ENCODE measurements at places on chromosomes 1 and 21.

DNA sequence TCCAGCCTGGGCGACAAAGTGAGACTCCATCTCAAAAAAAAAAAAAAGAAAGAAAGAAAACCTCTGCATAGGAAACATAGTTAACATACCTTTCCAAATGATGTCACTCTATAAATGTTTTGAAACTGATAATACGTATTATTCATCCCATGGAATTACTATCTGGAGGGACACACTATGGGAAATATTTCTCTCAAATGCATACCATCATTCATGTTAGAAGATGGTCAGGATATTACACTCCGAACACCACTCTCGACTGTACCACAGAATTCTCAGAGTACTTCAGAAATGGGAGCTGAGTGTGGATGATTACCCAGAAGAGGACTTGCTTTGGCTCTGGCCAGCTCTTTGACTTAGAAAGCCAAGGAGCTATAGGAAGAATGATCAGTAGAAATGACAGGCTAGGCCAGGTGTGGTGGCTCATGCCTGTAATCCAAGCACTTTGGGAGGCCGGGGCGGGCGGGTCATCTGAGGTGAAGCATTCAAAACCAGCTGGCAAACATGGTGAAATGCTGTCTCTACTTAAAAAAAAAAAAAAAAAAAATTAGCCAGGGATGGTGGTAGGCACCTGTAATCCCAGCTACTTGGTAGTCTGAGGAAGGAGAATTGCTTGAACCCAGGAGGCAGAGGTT, 5.2 kb upstream of the LIN28A start:
- DNase-seq, result no peak

DNA sequence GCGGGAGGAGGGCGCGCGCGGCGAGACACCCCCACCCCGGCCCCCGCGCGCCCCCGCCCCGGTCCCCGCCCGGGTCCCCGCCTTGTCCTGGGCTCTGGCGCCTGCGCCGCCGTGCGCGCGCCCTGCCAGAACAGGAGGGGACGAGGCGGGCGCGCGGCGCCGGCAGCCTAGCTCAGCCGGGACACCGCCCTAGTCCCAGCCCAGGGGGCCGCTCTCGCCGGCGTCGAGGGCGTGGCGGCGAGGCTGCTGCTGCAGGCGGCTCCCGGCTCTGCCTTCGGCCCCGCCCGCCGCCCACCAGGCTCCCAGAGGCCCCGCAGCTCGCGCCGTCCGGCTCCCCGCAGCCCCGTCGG, at the start of gene RCAN3:
Gene RCAN3 (plus strand): TSS at position 128 of the 350 bp plus-strand sequence. CDS start 11,537 bp downstream, outside the sequence.
- DNase-seq, result peak; percentile 98

DNA sequence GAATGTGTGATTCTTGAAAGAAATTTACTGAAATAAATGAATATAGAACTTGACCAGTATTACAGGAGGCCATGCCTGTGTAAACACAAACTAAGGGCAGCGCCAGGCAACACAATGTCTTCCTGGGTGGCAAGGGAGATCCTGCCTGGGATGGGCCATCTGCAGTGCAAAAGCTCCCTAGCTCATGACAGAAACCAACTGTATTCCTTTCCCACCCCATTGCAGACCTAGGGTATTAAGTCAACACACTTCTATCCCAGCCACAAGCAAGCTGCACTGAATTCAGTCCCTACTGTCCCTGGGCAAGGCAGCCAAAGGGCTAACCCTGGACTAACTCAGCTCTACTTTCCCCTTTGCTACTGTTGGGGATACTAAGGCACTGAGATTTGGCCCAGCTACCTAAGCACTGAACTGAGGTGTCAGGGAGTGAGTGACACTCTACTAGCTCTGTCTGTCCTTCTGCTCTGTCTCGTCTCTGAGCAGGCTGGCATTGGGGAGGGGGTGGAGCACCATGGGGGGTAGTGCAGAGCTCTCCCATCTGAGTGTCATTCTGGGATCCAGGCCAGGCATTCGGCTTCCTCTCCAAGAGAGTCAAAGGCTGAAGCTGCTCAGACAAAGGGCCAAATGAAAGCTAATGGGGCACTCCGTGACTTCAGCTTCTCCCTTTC, 2.5 kb downstream of the INKA2 start:
- no peak for DNase-seq

DNA sequence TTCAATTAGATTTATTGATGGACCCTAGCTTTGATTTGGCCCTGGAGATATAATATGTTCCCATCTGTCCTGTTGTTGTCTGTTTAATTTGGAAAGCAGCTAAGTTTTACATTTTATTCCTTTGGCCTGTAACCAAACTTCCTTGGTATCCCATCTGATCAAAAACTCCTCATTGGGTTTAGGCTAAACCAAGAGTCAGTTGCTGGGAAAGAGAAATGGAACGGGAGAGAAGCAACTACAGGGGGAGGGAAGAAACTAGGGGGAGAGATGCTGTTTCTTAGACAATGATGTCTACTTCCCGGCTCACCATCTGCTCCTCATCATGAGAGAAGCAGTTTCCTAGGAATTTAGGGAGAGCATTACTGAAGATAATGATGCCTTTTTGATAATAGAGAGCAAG, 141.8 kb downstream of the SYT2 start:
- DNase-seq, result no peak

DNA sequence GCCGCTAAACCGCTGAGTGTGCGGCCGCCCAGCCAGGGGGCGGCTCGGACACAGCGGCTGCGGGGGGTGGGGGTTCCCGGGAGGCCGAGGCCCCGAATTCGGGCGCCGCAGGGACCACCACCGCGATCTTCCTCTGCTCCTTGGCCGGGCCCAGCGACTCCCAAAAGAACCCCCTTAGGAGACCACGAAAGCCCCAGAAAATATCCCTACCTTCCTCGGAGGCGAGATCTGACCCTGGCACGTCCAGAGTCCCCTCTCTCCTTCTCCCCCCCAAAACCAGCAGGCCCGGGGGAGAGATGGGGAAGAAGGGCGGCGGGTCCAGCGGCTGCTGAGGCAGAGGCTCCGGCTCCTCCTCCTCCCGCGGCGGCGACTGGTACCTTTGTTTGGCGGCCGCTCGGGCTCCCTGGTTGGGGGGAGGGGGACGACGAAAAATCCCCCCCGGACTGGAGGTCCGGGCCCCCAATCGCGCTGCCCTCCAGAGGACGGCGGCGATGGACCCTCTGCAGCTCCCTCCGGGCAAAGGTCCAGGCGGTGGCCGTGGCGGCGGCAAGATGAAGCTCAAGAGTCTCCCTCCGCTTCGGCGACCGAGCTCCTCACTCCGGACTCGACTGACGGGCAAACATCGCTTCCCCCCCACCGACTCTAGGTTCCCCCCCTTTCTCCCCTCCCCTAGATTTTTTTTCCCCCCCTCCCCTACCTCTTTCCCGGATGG, at the start of gene ARID4B:
Gene ARID4B (minus strand): TSS at position 621 of the 712 bp plus-strand sequence. CDS start 1,260 bp downstream, outside the sequence.
- no peak for DNase-seq

DNA sequence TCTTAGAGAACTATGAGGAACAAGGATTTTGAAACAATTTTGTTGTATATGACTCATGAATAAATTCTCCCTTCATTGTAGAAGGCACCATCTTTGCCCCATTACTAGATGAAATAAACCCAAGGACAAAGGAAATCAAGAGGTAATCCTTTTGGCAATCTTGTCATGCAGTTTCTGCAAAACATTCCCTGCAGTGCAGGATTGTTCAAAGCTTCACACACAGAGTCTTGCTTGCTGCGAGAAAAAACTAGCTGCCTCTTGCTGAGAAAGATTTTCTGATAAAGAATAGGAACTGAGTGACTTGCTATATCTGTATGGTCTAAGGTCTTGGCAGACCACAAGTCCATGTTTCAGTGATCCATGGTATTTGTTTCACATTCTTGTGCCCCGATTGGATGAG, 657.4 kb upstream of the ADGRL4 start:
- no peak for DNase-seq

- DNase-seq, result no peak
These were observed 129.4 kb upstream of the CACYBP start for GRCh38 chr1:174870319-174870718.

- DNase-seq, result no peak
These were observed 33.1 kb upstream of the MEF2D start for GRCh38 chr1:156533568-156534220.

DNA sequence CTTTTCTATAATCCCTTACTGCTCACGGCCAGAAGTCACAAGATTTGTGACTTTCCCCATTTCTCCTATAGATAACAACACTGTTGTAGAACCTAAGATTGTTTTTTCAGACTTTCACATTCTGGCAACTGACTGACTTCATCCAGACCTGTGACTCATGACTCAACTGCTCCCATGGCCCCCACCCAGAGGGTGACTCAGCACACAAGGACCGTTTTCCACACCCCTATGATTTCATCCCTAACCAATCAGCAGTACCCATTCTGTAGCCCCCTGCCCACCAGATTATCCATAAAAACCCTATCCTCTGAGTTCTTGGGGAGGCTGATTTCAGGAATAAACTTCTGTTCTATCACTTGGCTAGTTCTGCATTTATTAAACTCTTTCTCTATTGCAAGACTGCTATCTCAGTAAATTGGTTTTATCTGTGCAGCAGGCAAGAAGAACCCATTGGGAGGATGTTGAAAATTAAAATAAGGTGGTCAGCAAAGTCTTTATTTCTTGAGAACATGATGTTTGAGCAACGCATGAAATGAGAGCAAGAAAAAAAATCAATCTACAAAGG, 79.7 kb downstream of the NGF start:
- DNase-seq, result no peak

DNA sequence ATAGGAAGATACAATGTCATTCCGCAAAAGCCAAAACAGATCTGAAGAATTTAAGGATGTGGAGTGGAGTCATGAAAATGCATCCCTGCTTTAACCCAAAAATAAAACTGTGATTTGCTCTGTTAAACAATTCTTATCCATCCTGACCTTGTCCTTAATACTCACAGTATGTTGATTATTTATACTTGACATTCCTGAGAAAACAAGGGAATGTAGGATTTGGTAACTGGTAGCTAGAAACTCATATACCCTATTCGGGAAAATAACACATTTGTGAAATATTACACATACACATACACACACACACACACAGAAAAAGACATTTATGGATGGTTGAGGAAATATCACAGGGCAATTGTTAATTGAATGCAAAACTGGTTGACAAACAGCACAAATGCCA, 80.2 kb downstream of the FMN2 start:
- no peak for DNase-seq

DNA sequence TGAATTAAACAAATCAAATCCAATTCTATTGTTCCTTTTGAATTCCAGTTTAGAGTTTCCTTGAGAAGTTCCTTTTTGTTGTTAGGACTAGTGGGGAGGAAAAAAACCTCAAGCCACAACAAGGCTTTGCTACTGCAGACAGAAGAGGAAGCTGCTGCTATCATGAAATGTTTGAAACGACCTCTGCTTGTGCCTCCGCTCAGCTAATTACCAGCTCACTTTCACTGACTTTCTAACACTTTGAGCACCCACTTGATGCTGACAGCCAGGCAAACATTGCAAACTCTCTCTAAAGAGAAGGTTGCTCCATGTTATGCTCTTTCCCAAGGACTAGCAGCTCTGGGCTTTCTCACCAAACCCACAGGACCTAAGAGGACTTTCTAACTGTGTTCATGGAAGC, 203.9 kb upstream of the PROX1 start:
- no peak for DNase-seq

DNA sequence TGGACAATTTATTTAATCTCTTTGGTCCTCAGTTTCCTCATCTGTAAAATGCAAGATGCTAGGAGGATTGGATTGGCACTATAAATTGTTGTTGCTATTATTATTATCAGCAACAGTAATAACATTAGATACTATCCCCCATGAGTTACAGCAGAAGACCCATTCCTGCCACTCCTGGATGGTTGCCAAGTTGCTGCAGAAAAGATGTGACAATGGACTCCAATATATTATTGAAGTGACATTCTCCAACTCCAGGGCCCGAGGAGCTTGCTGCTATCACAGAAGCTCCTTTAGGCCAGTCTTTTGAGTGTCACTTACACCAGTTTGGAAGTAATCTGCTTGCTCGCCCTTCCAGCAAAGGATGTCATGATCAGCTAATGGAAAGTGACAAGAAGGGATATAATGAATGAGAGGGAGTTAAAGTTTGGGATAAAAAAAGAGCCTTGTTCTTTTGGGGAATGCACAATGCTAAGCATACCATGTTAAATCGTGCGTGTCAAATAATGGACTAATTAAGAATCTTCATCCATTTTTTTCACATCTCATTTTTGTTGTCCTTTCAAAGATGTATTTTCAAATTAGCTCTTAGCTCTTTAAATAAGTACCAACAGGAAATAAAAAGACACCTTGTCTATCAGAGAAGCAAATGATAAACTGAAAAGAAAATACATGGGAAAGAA, 19.5 kb upstream of the PROX1 start:
- DNase-seq, result no peak

DNA sequence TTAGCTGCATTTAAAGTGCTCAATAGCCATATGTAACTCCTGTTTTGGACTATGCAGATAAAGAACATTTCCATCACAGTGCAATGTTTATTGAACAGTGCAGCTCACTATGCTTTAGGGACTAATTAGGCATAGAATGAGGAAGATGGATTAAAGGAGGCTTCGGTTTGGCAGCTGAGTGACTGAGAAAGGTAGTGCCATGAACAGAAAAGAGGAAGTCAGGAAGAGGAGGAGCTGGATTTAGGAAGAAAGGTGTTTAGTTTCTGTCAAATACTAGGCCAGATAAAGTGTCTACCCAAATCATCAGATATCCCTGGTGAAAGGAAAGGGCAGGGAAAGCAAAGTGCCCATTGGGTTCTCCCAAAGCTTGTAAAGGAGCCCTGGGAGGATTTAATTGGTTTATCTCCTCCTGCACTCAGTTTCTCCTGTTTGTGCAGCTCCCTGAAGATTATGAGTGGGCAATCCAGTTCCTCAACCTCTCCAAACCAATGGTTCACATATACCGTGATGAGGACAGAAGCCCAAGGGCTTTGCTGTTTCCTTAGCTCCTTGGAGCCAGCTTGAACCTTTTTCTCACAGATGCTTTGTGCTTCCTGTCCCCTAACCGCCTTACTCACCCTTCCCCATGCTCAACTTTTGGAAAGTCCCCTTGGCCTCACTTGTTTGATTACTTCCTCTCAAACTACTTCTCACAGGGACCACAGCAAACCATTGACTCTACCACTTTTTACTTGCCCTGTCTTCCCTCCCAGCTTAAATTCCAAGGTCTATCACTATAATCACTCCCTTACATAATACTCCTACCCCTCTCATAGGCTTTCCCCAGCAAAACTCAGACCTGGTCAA, 3.5 kb upstream of the RAP1A start:
- no peak for DNase-seq

Measured in upper lobe of left lung (tissue), 6 donors.